ENCODE measurements at places on chromosomes 5 and 9.
A peak's percentile ranks its signal among the peaks of the same experiment; 100 is the strongest.

DNA sequence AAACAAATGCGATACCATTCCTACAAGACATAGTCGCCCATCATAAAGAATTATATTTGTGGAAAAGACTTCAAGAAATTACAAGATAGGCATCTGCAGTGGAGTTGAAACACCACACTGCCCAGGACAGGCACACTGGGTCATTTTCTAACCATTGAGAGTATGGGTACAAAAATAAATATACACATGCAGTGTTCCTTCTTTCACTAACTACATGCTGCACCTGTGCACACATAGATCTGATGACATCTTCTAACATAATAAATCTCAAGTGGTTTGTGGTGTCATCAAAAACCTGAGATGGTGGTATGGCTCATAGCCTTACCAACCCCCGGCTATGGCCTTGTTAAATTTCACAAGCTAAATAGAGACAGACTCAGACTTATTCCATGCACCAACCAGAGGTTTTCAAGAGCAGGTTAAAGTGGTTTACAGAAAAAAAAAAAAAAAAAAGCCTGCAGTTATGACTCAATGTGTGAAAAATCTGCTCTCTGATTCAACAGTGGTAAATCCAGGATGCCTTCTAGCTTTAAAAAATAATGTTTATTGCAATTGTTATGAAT, 12.4 kb upstream of the NFIB start:
- DNase-seq = no peak

- DNase-seq = no peak
Measured at GRCh38 chr5:1446602-1447343, 1.5 kb upstream of the SLC6A3 start.

DNA sequence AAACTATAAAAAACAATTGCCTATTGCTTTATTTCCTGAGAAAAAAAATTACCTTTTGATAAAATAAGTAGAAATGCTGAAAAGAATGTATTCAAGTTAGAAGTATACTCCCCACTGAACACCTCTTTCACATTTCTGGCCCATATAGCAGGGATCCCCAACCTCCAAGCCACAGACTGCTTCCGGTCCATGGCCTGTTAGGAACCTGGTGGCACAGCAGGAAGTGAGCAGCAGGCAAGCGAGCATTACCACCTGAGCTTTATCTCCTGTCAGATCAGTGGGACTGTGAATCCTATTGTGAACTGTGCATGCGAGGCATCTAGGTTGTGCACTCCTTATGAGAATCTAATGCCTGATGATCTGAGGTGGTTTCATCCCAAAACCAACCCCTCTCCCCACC, 563.9 kb downstream of the RAB3C start:
- DNase-seq = no peak

- DNase-seq = no peak
Measured at GRCh38 chr9:109198736-109199382, 31.8 kb upstream of the FRRS1L start.

GRCh38 chr9:36050476-36050875, 13.8 kb downstream of the RECK start:
- no peak for DNase-seq

- no peak for DNase-seq
Measured at GRCh38 chr5:19885040-19885824, 102.8 kb downstream of the CDH18 start.

DNA sequence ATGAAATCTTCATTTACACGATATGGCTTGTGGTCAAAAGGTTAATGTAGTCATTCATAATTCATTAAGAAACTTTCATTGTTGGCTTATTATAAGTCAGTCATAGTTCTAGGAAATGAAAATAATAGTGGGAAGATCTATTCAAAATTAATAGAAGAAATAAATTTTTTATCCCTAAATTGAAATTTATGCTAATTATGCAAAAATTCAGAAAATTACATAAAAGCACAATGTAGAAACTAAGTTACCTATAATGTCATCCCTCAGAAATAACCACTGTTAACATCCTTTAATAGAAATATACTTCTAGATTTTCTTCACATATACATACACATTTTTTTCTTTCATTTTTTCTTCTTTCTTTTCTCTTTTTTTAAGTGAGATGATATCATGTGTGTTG, 15.9 kb upstream of the JAK2 start:
- DNase-seq = no peak

DNA sequence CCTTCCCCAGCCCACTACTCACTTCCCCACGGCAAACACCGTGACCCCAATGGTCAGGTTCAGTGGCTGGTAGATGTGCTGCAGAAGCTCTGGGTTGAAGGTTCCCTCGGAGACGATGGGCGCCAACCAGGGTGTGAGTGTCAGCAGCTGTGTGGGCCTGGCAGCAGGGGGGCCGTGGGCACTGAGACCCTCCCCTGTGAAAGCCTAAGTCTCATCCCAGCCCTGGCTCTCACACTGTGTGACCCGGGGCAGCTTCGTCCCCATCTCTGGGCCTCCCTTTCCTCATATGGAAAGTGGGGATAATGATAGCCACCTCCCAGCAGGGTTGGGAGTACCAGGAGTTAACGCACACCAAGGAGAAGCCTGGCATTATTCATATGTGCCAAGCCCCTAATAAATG, 8.6 kb downstream of the GBGT1 start:
- DNase-seq = no peak

DNA sequence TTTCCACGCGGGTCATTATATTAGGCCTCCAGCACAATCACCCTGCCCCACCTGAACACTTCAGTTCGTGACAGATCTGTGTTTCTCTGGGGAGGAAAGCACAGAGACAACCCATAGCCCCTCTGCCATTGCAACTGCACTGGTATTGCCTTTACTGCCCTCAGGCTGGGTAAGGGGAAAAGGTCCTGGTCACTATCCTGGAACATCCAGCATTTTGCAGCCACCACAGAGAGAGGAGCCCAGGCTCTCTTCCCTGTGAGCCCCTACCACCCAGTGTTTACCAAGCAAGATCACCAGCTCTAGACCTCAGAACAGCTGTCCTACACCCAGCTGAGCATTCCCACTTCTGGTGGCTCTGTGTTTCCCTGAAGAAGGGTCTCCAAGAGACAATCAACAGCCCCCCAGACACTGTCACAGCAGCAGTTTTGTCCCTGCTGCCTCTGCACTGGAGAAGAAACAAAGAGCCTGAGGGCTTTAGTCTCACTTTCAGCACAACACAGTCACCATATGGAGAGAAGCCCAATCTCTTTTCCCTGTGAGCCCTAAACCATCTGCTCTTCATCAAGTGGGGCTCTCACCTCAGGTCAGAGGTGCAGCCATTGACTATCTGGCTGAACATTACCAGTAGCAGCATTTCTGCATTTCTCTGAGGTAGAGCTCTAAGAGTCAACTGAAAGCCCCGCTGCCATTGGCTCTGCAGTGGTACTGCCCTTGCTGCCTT, 655.2 kb upstream of the FAM174A start:
- no peak for DNase-seq

- DNase-seq = no peak
Measured at GRCh38 chr5:180400416-180400815, 47.3 kb upstream of the GFPT2 start.

GRCh38 chr9:79287708-79288290, 284.0 kb upstream of the TLE4 start:
- no peak for DNase-seq

GRCh38 chr5:61332358-61332749, 296 bp downstream of the ZSWIM6 start:
- peak; percentile 34 for DNase-seq

GRCh38 chr5:161790926-161791325, 57.0 kb upstream of the GABRA1 start:
- DNase-seq = no peak

GRCh38 chr5:118967059-118967508, 21.3 kb downstream of the DTWD2 start:
- no peak for DNase-seq

DNA sequence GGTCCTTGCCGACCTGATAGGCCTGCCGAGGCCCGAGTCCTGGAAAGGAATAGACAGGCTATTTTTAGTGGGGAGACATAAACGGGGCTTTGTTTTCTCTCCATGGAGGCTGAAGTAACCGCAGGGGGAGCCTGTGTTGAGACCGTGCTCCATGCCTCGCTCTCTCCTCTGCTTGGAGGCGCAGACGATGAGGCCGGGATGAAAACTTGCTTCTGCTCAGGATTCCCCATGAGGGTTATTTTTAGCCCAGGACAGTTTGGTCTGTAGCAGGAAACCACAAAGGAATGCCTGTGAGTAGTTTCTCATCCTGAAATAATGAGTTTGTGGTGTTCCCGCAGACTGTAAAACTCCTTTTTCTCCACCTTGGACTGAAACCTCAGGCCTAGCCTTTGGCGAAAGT, 81.9 kb upstream of the RARS1 start:
- DNase-seq = no peak

DNA sequence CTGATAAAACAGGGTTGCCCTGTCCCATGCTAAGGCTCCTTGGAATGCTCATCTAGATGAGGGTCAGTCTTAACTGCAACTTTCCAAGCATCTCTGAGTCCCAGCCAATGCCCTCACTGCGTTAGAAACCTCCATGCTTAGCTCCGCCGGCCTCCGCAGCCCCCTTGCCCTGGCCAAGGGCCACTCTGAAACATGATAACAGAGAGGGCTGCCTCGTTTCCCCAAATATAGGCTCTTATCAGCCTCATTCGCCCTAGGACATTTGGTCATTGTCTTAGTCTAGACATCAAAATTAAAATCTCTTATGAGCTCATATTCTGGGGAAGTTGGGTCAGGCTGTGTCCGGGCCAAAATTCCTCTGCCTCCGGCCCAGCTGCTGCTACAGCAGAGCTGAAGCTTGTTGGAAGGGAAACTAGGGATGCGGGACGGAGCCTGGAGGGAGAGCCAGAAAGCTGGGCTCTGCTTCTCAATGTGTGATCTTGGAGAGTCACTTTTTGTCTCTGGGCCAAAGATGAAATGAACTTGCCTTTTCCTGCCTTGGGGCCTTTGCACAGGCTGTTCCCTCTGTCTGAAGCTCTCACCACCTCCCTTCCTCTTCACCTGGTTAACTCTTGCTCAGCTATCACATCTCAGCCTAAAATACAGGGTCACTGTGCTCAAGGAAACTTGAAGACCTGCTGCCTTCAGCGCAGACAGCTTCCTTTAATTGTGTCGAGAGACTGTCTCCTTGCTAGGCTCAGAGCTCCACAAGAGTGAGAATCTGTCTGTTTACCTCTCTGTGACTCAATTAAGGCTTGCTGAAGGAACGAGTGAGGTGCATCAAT, 191.3 kb downstream of the RGS3 start:
- no peak for DNase-seq

DNA sequence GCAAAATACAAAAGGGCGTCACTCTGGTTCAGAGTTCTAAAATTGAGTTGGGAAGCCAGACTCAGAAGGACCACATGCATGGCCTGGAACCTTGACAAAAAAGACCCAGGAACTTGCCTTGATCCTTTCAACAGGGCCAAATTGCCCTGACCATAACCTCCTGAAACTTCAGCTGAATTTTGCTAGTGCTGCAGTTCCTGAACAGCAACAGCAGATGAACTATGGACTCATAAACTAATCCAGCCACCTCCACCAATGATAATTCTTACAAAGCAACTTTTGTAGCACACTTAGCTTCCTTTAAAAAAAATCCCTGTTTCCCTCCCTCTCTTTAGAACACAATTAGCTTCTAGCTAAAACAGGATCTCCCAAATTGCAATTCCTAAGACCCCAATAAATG, 155.9 kb downstream of the MAT2B start:
- no peak for DNase-seq

DNA sequence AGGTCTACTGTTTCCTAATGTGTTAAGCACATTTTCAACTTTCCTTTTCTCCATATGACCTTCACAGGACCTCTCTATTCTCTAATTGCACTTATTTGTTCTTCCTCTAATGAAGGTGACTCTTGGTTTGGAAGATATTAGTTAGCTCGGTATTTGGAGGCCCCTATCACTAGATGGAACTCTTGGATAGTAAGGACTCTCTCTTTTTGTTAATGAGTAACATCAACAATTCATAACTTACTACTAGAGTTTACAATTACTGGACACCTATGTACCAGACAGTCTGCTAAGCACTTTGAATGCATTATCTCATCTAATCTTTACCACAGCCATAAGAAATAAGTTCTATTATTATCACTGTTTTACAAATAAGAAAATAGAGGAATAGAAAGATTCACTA, 23.4 kb upstream of the PAM start:
- no peak for DNase-seq

- DNase-seq = no peak
Measured at GRCh38 chr5:72746736-72747135, 69.7 kb upstream of the TNPO1 start.

DNA sequence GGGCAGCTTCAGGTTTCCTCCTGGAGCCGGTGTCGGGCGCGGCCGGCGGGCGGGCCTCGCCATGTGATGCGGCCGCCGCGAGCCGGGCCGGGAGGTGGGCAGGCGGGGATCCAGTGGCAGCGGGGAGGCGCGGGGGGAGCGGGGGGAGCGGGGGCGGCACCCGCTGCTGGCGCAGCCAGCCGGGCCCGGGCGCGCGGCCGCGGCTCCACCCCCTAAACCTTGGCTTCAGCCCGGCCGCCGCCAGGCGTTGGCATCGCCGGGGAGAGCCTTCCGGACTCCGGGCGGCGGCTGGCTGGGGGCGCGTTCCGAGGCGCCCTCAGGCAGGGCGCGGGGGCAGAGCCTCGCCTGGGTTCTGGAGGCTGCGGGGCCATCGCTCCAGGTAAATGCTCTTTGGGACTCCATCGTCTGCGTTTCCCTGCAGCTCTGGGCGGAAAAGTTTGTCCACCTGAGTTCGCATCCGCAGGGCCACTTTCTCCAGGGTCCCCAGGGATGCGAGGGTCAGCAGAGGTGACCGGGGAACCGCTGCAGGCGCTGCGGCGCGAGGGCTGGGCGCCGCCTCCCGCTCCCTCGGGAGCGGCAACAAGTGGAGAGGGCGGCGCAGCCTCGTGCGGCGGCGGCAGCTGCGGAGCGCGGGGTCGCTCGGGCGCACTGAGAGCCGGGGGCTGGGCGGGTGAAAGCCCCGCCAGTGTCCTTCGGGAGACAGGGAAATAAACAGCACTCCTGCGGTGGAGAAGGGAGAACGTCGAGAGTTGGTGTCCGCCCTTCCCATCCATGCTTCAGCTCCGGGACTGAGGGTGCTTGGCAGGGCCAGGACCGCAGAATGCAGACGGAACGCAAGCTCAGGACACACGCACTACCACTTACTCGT, at the start of gene ARHGEF28:
TSS of gene ARHGEF28 (plus strand) at position 253 of the 868 bp plus-strand sequence. CDS start 58,656 bp downstream, outside the sequence.
- no peak for DNase-seq

DNA sequence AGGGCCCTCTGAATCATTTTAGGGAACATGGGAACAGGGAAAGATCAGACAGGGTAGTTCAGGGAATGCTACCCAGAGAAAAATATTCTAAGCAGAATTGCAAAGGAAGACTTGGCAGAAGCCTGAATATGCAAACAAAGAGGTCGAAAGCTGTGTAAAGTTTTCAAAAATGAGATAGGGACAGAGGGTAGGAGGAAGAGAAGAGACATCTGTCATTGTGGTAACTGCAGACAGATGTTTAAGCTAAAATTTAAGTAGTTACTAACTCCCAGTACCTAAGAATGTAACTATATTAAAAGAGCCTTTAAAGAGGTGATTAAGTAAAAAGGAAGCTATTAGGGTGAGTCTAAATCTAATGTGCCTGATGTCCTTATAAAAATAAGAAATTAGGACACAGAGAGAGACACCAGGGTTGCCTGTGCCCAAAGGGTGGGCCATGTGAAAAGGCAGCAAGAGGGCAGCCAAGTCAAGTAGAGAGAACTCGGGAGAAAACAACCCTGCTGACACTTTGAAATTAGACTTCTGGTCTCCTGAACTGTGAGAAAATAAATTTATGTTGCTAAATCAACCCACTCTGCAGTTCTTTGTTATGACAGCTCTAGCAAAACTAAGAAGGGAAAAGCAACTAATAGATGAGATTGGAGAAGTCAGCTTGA, 1647.4 kb upstream of the C9orf72 start:
- DNase-seq = no peak
